ENCODE measurements at places on chromosomes 12 and 14.

- DNase-seq, result no peak
Observed at GRCh38 chr14:99688629-99689028, 4.5 kb downstream of the CYP46A1 start.

GRCh38 chr12:22765421-22766130, 140.6 kb downstream of the ETNK1 start:
- DNase-seq, result no peak

DNA sequence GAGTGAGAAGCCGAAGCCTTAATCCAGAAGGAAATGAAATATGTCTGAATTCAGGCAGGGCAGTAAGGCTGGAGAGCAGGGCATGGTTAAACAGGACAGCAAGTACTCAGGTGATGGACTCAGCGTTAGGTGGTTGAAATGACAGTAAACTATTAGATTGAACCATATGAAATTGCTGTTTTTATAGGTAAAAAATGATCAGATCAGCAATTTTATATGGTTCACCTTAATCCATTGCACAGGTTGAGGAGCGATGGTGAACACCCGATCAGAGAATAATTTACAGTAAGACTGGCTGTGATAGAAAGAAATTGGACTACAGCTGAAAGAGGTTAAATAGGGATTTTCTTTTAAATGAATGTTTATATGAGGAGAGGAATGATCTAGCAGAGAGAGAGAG, 56.6 kb downstream of the TTC6 start:
- DNase-seq, result no peak

GRCh38 chr12:4153343-4153892, 120.1 kb upstream of the CCND2 start:
- no peak for DNase-seq

- DNase-seq, result no peak
Observed at GRCh38 chr14:72996916-72997315, 30.0 kb downstream of the ZFYVE1 start.

Data from fibroblast of skin of left biceps (primary cell).